ENCODE measurements at places on chromosomes 11 and 22.
A peak's percentile ranks its signal among the peaks of the same experiment; 100 is the strongest.

DNA sequence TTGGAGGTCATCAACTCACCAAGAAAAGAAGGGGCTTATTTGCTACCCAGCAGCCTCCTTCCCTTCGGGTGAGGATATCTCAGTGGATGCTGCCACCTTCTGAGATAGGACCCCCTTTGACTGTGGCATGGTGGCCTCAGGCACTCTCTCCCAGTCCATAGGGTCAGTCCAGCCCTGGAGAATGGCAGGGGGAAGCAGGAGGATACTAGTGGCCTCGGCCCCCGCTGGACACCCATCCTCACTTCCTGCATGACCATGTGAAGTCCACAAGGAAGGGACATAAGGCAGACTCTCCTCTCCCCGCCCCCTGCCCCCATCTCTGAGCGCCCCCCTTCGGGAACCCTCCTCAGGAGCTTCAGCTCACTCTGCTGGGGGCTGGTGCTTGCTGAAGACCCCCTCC lies 24.4 kb downstream of the TPBGL start:
- no peak for DNase-seq

GRCh38 chr11:105449100-105449734 lies 160.7 kb upstream of the GRIA4 start:
- DNase-seq = no peak

DNA sequence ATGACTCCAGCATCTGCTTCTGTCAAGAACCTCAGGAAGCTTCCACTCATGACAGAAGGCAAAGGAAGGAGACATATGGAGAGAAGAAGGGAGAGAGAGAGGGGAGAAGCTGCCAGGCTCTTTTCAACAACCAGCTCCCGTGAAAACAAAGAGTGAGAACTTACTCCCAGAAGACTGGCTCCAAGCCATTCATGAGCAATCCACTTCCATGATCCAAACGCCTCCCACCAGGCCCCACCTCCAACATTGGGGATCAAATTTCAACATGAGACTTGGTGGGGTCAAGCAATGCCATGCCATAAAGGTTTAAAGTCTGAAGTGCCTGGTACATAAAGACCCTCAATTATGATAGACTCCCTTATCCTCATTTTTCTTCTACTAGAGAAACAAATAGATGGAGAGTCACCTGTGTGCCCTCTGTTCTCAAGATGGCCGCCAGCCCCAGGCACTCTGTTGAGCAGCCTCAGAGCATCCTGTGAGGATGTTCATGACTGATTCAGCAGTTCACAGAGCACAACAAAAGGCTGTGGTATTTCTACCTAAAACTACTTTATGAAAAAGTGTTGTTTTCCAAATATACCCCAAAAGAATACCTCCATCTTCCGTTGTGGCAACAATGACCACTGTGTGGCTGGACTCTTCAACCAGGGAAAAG lies 69.0 kb upstream of the CRTAM start:
- DNase-seq = no peak

DNA sequence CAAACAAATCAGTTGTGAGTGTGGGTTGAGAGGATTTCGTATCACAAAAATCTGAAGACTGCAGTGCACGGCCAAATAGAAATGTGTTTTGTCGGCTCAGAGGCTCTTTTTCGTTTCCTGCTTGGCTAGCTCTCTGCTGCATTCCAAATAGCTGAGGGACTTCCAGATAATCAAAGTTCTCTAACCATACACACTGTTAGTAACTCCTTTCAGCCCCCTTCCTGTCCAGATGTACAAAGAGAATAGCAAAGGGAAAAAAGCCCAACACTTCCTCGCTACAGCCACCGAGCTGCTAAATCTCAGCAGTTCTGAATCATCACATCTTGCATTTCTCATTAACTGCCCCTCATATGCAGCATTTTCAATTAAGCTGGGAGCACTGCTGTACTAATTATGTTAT lies 203.1 kb downstream of the TENM4 start:
- DNase-seq = peak; percentile 73

GRCh38 chr11:1022908-1023810 lies 13.4 kb downstream of the MUC6 start:
- no peak for DNase-seq

DNA sequence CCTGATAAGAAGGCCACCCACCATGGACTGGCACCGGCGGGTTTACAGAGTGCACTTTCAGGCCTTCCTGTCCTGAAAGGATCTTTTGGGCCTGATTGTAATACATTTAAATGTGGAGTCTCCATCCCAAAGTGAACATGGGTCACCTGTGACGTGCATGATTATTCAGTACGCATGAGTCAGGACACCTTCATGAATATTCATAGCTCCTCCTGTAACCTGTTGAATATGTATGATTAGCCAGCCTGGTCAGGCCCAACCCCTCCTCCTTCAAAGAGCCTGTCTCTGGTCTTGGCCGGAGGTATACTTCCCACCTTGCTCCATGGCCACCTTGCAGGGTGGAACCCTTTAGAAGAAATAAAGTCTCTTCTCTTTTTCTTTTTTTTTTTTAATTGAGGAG lies 75.9 kb upstream of the NUP50 start:
- DNase-seq = no peak

- DNase-seq = no peak
Measured at GRCh38 chr22:38631724-38632123, 24.5 kb downstream of the FAM227A start.

- DNase-seq = no peak
Measured at GRCh38 chr11:61121192-61121831, 19.0 kb downstream of the CD5 start.
